ENCODE measurements at places on chromosomes 6 and 20.

DNA sequence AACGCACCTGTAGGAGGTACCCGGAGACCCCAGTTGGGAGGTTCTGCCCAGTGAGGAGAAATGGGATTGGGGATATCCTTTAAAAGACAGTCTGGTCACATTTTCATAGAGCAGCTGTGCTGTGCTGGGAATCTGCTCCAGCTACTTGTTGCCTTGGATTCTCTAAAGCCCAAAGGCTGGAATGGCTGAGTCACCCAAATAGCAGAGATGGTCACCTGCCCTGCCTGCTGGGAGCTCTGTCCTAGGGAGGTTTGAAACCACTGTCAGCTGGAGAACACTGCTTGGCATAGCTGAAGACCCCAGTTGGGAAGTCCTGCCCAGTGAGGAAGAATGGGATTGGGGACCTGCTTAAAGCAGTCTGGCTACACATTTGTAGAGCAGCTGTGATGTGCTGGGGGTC is 34.8 kb upstream of the TFB1M start:
- DNase-seq: no peak

DNA sequence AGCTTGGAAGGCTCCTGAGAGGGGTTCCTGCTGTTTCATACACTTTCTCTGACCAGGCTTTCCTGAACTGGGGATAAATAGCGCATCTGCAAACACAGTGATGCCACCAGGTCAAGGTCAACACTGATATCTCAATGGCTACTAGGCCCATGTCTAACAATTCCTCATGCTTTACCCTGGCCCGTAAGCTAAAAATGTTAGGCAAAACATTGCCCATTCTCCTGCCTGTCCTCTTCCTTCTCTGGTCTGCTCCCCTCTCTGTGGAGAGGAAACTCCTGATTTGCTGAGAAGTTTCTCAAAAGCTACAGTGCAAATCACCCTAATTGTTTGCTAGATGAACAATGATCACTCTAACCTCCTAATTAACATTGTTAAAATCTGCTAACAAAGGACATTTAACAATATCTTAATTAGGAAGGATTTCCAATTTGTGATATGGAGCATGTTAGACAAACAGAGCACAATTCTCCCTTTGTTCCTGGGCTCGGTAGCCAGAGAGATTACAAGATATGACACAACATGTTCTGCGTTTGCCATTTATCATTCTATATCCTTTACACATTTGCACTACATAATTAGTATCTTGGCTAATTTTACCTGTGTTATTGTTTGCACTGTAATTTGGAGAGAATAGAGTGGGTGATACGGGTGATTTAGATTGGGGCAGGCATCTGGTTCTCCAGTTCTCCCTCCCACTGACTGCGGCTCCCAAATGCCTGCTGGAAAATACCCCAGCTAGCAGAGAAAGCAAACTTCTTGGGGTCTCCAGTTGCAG is 266.8 kb downstream of the CD83 start:
- DNase-seq: no peak

DNA sequence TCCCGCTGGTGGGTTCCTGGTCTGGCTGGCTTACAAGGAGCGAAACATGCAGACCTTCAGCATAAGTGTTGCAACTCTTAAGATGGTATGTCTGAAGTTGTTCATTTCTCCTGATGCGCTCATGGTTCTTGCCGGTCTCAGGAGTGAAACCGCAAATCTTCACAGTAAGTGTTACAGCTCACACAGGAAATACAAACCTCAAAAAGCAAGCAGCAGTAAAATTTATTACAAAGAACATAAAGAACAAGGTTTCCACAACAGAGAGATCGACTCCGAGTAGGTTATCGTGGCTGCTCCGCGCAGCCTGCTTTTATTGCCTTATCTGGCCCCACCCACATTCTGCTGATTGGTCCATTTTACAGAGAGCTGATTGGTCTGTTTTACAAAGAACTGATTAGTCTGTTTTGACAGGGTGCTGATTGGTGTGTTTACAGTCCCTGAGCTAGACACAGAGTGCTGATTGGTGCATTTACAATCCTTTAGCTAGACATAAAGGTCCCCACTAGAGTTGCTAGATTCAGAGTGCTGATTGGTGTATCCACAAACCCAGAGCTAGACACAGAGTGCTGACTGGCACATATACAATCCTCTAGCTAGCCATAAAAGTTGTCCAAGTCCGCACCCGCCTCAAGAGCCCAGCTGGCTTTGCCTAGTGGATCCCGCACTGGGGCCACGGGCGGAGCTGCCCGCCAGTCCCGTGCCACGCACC is 39.2 kb downstream of the TRIM27 start:
- DNase-seq: no peak

- DNase-seq: no peak
Observed at GRCh38 chr6:144870782-144871181, 585.6 kb downstream of the UTRN start.

DNA sequence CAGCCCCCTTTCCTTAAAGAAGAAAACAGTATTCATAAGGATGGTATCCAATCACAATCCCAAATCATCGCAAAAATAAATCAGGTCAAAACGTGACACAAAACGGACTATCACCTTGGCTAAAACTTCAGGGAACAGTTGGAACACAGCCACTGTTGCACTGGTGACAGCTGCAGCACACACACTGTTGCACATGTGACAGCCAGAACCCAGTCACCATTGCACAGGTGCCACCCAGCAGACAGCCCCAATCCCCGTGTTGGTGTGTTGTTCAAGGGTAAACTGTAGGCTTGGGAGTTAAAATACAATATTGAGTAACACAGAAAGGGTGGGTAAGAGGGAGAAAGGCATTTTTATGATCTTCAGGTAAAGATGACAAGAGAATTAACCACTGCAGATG is 15.8 kb downstream of the PSMB1 start:
- DNase-seq: no peak

DNA sequence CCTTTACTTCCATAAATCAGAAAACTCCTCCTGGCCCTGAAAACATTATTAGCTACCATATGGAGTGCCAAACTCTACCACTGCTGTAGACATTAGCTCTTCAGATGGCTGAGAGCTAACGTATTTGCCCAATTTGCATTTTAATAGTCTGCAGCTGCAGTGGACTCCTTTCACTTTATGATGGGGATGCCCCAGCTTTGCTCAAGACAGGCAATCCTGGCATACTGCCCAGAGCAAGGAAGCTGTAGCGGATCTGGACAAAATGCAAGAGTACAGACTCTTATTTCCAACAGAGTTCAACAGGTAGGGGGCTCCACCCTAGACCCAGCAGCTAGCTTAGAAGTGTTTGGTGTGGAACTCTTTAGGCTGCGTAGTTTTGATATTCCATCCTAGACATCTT is 246.7 kb downstream of the FOXC1 start:
- DNase-seq: no peak

GRCh38 chr6:43695967-43696291 is 8.3 kb upstream of the MRPS18A start:
- DNase-seq: no peak

DNA sequence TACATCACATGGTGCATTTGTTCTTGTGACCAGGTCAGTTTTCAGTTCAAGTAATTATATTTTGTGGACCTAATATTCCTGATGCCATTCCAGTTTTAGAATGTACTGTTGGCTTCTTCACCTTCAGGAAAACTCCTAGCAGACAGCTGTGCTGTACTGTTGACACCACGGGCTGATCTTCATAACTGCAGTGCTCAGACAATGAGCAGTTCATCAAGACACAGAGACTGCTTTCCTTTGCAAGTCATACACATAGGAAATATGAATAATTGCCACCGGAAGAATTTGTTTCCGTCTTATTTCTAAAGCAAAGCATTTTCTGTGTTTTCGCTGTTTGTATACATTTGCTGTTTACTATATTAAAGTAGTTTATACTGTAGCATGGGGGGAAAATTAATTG is 89.8 kb downstream of the C6orf118 start:
- DNase-seq: no peak

DNA sequence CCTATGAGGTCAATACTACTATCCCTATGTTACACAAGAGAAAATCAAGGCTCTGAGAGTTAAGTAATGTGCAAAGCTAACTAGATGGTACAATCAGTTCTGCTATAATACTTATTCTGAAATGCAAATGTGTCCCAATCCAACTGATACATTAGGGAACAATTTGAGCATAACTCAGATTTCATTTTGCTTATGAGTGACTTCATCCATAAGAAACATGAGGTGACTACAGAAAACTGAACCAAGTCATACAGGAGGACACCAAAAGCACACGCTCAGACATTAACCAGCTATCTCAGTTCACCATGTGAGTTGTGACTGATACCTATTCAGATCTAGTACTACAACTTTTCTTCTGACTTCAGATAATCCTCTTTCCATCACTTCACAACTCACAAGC is 179.9 kb upstream of the RUNX2 start:
- no peak for DNase-seq

DNA sequence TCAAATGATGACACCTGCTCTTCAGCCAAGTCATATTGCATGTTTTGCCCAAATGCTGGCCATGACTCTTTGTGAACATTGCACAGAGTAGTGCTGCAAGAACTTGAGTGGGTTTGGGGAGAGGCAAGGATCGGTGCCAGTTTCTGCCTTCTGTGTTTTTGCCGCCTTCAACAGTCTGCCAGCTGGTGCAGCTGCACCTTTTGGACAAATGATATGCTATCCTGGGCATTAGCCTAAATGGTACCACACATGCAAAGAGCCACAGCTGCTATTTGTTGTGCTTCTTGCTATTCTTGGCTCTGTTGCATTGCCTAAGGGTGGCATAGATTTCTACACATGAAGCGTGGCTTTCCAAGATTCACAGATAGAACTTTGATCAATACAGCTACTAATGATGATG is 189.0 kb upstream of the CCN2 start:
- no peak for DNase-seq

DNA sequence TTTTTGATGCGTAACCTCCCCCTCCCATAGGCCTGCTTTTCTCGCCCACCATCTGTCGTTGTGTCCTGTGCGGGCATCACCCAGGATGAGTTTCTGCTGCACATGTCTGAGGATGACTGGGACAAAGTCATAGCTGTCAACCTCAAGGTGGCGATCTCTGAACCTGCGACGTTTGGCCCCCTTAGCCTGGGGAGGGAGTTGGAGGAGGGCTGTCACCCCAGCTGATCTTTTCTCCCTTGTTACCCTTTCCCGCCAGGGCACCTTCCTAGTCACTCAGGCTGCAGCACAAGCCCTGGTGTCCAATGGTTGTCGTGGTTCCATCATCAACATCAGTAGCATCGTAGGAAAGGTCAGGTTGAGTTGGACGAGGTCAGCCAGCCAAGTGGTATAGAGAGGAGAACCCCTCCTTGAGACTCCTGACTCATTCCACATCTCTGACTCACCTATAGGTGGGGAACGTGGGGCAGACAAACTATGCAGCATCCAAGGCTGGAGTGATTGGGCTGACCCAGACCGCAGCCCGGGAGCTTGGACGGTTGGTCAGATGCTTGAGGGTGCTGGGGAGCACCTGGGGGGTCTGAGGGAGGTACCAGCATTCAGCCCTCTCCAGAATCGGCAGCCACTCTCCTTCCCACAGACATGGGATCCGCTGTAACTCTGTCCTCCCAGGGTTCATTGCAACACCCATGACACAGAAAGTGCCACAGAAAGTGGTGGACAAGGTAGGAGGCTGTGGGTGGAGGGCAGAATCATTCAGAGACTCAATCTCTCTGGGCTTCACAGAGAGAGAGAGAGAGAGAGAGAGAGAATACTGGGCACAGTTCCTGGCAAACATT is 954 bp downstream of the HSD17B8 start:
- no peak for DNase-seq

DNA sequence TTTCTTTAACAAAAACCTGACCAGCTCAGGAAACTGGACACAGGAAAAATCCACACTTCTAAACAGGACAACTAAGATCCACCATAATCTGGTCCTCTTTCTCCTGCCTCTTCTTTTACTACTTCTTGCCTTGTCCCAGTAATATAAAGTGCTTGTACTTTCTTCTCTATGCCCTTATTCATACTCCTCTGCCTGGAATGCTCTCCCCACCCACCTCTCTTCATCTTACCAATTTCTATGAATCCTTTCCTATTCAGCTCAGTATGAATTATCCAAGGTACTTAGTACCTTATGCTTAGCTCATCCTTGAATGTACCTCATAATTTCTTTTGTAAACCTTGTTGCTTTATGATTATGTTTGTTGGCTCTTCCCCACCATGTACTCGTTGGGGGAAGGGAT is 159.4 kb downstream of the CDK19 start:
- DNase-seq: no peak

DNA sequence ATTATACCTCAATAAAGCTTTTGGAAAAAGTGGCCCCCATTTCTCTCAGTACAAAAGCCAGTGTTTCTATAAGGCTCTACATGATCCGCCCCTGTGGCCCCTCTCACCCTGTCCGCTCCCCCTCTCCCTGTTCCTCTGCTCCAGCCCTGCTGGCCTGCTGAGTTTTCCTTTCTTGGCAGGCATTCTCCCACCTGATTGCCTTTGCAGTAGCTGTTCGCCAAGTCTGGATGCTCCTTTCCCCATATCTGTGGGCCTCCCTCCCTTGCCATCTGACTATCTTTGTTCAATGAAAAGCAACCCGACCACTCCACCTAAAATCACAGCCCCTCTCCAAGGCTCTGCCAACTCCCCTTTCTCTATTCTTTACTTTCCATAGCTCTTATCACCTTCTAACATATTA is 33.2 kb downstream of the CDH22 start:
- DNase-seq: no peak

DNA sequence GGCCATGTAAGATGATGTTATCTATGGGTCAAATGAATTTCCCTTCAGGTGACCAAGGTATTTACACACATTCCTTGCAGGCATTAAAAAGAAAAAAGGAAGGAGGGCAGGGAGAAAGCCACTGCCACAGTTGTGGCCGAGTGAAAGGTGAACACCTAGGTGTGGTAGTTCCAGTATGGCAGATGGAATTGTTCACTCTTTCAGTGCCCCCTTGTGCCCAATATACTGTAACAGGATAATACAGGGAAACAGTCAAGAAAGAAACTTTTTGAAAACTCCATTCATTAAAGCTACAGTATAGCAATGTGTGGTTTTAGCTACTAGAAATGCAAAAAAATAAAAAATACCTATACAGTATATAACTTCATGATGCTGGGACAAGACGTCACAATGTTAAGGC is 52.1 kb downstream of the BMP2 start:
- DNase-seq: no peak

GRCh38 chr6:42269553-42269952 is 51.9 kb upstream of the MRPS10 start:
- no peak for DNase-seq

- DNase-seq: no peak
Observed at GRCh38 chr6:155291291-155291690, 23.0 kb downstream of the TFB1M start.

DNA sequence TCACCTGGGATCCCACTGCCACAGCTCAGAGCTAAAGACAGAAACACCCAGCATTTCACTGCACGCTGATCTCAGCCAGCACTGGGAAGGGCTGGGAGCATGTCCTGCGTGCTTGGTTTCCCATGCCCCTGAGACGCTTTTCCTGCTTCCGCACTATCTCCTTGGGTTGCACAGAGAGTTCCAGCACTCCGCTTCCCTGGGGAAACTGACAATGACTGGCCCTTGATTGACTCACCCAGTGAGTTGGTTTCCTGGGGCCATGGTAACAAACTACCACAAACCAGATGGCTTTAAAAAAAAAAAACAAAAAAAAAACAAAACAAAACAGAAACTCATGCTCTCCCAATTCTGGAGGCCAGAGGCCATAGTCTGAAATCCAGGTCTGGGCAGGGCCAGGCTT is 14.8 kb upstream of the MAS1L start:
- DNase-seq: no peak

Measured in NCI-H1694 treated with DMSO at 0.1 percent for 48 hours (cell line).